ENCODE measurements at places on chromosomes 3 and 15. TPM values are rescaled to one million over a fixed set of nuclear protein-coding genes. Genes with fewer than 3 reads are reported as not detected.

DNA sequence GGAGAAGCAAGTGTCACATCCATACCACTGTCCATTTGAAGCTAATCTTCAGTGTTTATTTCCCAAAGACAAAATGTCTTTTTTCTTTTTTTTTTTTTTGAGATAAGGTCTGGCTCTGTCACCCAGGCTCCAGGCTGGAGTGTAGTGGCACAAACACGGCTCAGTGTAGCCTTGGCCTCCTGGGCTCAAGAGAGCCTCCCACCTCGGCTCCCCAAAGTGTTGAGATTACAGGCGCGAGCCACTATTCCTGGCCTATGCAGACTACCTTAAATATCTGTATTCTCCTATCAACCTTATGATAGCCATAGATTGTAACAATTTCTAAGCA lies 27.7 kb upstream of the VPS33B start:
- DNase-seq = no peak

- no peak for DNase-seq
Measured at GRCh38 chr15:68112706-68113105, 58.6 kb downstream of the PIAS1 start.

- no peak for DNase-seq
Measured at GRCh38 chr3:76645724-76646123, 394.2 kb upstream of the ROBO2 start.

The B2M gene
- 10,333 TPM for total RNA-seq

Measured in spleen (tissue), 13 donors.